ENCODE measurements at places on chromosomes 3 and 15.

GRCh38 chr3:16119887-16120286 lies 54.6 kb upstream of the GALNT15 start:
- DNase-seq: no peak

DNA sequence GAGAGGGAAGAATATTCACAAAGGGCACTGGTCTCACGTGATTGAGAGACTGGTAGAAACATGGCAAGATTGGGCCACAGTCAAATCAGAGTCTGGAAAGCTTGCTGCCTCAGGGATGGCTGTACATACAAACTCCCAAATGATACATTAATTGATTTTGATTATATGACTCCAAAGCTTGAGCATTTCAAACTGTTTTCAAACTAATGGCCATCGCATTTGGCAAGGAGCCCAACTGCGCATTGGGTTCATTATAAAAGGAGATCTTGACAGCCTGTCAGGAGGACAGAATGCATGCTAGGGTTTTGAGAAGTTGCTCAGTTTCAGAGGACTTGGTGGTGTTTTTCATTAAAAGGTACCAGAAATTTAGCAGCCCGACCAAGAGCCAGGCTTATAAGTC lies 117.7 kb downstream of the PTPRG start:
- no peak for DNase-seq

- no peak for DNase-seq
Observed at GRCh38 chr3:159913712-159914414, 74.8 kb upstream of the IL12A start.

GRCh38 chr3:46866720-46867549 lies 3.7 kb upstream of the MYL3 start:
- DNase-seq: no peak

GRCh38 chr3:60954048-60954447 lies 297.2 kb downstream of the FHIT start:
- no peak for DNase-seq

DNA sequence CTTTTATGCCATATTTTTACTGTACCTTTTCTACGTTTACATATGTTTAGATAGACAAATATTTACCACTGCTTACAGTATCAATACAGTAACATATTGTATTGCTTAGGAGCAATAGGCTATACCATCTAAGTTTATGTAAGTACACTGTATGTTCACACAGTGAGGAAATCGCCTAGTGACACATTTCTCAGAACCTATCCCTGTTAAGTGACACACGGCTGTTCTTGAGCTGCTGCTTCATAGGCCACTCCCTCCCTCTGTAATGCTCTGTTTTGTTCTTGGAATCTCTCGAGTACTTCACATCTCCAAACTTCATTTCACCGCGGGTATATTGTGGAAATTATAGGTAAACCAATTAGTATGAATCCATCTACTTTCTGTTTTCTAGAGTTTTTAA lies 13.4 kb upstream of the SELENOT start:
- no peak for DNase-seq

DNA sequence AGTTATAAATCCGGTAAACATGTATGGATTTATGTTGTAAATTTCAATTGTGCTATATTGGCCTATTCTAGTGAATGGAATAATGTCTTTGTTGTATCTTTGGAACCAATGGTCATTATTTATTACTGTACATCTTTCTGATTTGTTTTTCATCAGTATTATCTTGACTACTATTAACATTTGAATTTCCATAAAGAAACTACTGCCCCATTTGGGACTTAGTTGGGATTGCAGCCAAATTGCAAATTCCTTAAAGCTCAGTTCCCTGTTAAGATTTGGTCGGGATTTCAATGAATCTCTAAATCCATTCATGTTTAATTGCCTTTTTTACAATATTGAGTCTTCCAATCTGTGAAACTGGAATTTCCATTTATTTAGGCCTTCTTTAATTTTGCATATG lies 822.4 kb upstream of the CADM2 start:
- peak; percentile 17 for DNase-seq

DNA sequence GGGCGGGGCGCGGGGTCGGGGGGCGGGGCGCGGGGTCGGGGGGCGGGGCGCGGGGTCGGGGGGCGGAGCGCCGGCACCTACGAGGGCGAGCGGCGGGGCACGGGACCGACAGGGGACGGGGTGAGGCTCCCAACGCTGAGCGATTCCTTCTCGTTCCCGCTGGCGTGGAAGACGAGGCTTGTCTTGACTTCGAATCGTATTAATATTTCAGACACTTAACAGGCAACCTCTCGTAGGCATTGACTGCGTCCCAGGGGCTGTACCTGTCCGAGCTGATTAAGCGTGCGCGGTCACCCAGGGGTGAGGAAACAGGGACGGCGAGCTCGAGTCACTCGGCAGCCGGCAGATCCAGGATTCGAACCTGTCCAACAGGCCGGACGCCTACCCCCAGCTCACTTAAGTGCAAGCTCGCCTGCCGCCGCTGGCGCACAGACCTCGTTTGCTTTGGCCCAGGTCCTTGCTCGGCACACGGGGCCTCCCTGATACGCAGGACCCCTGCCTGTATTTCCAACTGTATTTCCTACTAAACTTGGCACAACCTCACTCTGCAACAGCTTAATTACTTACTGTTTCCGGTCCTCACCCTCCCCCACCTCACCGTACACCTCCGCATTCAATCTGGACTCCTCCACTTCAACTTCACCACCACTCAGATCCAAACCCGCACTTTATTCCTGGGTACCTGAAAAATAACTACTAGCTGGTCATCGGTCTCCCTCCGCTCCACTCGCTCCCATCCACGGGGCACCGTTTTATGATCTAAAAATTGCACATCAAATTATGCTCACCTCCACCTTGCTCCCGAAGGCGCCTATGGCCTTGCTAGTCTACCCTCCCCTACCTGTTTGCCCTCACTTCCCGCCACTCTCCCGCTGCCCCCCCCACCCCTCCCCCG lies 722 bp upstream of the ZXDC start:
- DNase-seq: no peak

GRCh38 chr3:46667061-46667621 lies 26.3 kb downstream of the ALS2CL start:
- no peak for DNase-seq

DNA sequence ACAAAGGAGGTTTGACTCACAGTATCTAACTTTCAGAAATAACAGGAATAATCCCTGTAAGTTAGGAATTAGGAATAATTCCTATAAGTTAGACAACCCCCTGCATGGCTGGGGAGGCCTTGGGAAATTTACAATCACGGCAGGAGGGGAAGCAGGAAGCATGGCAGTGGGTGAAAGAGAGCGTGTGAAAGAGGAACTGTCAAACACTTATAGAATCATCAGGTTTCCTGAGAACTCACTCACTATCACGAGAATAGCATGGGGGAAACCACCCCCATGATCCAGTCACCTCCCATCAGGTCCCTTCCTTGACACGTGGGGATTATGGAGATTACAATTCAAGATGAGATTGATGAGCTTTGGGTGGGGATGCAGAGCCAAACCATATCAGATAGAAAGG lies 385.5 kb downstream of the IL20RB start:
- no peak for DNase-seq

DNA sequence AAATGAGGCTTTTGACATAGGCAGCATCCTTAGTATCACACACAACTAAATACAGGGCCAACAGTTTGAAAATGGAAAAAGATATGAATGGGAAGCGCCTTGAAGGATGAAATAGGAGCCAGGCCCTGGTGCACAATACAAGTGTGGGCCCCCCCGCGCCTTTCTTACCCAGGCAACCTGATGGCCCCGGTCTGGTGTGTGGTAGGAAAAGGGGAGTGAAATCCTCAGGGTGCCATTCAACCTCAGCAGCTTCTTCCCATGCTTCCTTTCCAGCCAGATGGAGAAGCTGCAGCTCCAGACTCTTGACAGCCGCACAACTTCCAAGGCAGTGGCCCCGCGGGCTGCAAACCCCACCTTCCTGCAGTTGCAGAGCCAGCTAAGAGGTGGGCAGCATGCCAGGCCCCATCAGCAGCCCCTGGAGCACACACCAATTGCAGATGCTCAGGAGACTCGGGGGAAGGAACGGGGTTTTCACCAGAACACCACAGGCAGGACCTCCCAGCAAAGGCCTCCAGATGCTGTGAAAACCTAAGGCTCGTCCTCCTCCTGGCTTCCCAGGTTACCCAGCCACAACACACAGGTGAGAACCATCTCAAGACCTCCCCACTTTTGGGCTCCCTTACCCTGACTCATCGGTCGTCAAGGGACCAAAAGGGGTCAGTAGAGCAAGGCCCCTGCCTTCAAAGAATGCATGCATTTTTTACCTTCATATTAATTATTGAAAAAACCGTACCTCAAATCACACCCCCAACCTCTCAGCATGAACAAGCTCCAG lies 101.6 kb downstream of the CPN2 start:
- DNase-seq: no peak

DNA sequence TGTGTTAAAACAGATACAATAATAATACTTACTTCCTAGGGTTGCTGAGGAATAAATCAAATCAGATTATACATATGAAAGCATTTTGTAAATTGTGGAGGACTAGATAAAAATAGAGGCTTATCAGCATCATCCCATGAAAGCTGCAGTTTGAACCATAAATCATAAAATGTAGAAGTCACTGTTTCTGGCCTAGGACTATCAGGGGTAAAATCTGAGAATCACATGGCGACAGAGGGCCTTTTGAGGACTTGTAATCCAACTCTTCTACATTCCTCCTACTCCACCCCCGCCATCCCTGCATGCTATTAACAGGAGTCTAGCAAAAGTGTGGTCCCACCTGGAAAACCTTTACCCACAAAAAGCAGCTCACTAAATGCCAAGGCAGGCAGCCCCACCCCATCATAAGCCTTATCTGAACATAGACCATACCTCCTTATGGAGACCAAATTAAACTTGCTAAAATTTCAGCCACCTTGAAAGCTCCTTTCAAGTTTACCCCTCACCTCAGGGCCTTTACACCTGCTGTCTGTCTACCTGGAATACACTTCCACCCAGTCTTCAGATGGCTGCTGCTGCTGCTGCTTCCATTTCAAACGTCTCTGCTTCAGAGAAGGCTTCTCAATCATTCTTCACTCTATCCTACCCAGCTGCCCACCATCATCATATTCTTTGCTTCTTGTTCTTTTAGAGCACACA lies 11.5 kb downstream of the MB21D2 start:
- no peak for DNase-seq

DNA sequence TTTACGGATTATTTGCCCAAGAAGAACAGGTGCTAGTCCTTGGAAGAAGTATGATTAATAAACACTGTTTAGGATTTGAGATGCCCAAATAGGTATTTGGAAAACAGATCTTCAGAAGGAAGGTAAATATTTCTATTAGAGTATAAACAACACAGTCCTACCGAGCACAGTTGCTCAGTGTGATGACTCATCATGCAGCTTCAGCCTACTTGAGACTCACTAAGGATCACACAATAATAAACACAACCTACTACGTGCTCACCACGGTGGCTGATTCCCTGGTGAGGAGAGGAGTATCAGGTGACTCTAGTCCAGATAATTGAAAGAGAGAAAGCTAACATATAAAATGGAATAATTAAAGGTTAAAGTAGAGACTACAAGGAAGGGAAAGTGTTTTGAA lies 72.0 kb downstream of the PDZRN3 start:
- DNase-seq: no peak

DNA sequence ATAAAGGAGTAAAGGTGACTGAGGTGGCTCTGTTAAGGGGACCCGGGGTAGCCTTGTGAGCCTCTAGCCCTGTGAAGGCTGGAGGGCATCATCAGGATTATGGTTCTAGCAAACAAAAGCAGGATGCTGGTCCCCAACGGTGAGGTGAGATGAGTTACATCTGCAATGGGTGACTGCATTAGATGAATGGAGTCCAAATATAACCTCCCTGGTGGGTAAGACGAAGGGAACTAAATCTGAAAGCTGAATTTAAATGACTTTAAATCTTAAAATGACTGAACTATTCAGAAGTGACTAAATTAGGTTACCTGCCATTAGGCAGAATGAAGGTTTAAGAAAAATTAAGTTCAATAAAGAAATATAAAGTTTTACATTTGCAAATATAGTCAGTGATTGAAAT lies 4.6 kb upstream of the HLTF start:
- DNase-seq: no peak

DNA sequence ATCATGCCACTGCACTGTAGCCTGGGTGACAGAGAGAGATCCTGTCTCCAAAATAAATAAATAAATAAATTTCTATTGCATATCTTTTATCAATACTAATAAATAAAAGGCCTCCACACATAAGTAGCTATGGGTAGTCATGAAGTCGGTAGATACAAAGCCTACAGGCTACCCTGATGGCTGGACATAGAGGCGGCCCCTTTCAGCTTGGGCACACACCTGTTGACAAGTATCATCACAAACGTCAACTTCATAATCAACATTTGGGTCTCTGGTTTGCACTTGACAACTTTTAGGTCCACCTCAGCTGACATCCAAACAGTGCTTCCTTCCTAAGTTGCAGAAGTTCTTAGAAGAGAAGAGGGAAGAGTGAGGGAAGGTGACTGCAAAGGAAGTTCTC lies 53.4 kb downstream of the ITGA11 start:
- no peak for DNase-seq

DNA sequence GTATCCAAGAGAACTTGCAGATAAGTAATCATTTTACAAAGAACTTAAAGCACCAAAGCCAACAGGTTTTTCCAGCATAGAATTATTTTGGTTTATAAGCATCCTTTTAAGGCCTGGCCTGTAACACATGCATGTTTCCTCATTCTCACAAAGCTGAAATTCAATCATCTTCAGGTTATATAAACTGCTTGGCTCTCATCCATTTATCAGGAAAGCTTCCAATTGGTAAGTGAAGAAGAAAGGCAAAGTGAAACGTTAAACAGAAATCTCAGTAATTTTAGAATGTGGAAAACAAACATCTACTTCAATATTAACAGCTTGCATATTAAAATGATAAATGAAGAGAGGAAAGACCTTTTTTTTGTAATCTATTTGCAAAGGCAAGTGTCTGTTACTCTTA lies 1.6 kb downstream of the SERP1 start:
- DNase-seq: no peak

DNA sequence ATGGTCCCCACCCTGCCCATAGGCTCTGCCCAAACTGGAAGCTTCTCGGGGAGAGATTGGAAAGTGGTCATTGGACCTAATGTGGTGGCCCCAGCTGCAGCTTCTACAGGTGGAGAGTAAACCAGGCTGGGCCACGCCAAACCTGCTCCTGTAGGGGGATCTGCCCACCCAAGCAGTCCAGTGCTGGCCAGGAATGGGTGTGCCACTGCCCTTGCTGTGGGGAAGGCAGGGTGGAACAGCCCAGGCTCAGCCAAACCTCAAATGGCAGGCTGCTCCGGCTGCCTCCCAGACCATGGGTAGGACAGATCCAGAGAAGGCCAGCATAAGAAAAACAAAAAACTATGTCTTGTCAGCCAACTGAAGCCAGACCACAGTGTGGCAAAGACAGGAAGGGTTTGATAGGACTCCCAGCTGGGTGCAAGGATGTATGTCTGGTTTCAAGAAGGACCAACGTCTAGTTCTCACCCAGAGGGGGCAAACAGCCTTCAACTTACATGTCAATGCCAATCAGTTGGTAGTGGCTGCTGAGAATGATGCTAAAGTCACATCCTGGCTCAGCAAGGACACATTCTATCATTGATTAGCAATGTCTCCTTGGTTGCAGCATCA lies 267.3 kb downstream of the UACA start:
- no peak for DNase-seq

GRCh38 chr15:87345961-87346360 lies 910.6 kb downstream of the NTRK3 start:
- no peak for DNase-seq

All from retinal pigment epithelial cell (primary cell).